ENCODE measurements at places on chromosomes 13 and 19.

DNA sequence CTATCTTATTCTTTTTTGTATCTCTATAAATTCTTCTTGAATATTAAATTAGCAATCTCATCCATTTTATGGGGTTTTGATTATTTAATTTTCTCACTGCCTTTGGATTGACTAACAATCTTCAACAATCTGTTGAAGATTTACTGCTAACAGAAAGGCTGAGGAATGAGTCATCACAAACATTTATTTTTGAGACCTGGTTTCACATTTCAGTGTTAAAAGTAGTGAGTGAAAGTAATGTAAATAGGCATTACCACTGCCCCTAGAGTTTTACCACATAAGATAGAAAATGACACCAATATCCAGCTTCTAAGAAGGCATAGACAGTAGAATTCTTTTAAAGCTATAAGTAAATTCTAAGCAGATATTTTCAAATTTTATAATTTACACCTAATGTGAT lies 472.8 kb downstream of the OLFM4 start:
- no peak for DNase-seq

- no peak for DNase-seq
These were observed 387.1 kb upstream of the SGCG start for GRCh38 chr13:22793598-22794134.

GRCh38 chr13:92097337-92097903 lies 699.0 kb downstream of the GPC5 start:
- DNase-seq: no peak

DNA sequence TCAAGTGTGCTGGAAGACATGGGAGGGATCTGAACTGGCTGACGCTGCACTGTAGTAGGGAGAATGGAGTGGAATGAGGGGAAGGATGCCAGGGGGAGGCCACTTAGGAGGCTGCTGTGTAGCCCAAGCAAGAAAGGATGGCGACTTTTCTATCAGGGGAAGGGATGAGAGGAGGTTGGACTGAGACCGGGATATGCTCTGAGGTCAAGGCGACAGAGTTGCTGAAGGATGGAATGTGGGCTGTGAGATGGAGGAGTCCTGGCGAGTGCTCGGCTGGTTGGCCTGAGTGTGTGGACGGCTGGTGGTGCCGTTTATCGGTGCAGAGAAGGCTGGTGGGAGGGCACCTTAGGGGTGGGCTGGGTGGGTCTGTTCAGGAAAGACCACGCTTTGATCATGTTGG lies 45.7 kb downstream of the IRS2 start:
- DNase-seq: no peak

DNA sequence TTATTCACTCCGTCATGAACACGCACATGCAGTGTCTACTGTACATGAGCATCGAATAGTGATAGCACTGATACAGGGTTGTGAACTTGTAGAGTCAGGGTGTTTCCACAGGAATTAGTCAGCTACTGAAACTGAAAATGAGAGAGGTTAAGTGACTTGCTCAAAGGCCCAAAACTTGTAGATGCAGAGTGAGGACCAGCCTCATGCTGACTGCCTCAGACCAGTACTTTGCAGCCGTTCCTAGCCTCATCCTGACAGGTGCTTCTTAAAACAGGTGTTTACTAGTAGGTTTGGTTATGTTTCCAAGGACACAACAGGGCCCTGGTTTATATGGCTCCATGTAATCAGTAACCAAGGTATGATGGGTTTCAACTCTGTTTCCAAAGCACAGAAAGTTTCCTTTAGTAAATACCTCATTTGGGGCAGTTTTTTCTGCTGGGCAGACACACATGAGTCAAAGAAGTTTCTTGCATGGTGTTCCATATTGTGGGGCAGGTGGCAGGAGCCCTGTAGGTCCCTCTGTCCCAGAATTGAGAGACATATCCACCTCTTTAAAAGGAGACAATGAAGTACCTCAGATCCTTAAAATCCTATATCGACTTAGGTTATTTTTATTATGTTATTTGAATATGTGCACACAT lies 16.0 kb downstream of the FGF9 start:
- DNase-seq: no peak

DNA sequence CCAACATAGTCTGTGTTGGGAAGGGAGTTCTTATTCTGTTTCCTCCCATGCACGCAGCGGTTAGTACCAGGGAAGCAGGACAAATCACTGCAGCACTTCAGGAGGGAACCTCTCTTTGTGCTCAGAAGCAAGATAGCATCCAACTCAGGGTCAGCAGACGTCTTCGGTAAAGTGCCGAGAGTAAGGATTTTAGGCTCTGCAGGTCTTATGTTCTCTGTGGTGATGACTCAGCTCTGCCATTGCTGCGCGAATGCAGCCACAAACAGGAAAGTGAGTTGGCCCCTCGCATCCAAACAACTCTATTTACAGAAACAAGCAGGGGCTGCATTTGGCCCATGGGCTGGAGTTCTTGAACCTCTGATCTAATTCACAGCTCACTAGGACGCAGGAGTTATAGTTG lies 122.1 kb upstream of the SPATA13 start:
- DNase-seq: no peak

- DNase-seq: no peak
These were observed 21.0 kb downstream of the VASP start for GRCh38 chr19:45528149-45528743.

DNA sequence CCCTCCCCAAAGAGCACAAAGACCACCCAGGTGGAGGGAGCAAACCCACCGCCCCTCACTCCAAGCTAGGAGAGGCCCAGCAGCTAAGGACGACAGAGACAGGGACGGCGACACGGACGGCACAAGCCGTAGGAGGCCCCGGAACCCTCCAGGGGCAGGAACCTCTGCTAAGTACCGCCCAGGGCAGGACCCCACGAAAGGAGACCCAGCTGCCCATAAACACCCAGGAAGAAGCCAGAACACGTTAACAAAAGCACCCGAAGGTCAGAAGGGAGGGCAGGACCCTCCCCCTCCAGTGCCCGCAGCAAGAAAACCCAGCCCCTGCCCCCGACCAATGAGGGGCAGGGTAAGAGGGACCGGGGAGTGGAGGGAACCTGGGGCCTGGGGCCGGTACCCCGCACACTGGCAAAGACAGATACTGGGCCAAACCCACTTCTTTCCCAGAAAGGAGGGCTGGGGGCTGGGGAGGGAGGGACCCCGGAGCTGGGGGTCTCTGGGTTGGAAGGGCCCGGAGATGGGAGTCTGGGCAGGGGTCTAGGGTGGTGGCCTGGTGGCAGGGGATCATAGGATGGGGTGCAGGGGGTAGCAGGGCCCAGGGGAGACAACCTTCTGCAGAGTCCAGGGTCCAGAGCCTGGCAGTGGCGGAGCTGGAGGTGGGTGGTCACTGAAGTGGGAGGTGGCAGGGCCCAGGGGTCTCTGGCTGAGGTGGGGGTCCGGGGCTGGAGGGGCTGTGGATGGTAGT lies 2.4 kb downstream of the BTBD2 start:
- no peak for DNase-seq

DNA sequence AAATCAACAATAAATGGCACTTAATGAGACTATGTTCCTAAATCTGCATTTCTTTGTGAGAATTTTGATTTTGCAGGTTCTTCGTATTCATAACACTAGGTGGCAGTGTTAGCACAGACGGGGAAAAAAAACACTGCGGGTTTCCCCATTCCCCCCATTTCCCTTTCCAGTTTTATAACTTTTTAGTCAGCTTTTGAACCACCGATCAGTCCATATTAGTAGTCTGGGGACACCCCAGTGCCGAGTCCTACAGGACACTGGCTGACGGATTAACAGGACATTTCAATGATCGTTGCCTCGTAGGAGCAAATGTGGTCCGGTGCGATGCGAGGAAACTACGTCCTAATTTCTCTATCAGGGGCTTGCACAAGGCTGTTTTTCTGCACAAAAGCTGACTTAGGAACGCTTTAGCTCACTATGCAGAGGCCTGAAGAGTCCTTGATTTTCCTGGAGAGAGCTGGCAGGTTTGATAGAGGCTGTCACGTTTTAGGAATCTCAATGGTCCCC lies 234.3 kb downstream of the LMO7 start:
- no peak for DNase-seq

DNA sequence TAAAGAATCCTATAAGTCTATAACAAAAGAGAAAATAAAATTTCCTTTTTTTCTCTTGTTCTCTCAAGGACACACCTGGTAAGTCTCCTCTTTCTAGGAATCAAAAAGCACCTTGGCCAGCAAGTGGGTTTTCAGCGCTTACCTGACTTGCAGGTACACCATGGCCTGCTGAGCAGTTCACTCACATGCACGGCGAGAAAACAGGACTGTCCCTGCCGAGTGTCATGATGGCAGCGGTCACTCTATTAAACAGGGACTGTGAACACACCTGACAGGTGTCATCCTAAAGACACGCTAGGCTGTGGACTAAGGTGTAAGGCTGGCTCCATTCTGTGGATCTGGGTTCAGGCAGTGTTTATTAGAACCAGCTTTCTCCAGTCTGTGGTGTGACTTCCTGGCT lies 170.2 kb downstream of the TEX29 start:
- DNase-seq: no peak

DNA sequence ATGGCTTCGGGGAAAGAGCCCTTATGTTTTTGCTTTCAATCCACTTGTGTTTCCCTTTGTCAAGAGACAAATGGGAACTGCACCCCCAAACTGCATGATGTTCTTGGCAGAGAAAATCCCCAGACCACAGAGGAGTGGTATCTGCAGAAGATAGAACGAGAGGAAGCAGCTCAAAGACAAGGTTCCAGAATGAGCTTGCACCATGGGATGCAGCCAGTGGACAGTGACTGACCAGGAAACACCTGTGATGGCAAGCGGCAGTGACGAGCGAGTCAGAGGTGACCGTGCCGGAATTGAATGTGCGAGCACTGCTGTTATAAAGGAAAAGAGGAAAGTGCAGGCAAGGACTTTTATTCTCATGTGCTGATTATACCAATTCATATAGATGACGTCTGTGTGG lies 46.3 kb downstream of the IRS2 start:
- DNase-seq: no peak

- no peak for DNase-seq
These were observed 166.4 kb downstream of the DCLK1 start for GRCh38 chr13:35964863-35965180.

DNA sequence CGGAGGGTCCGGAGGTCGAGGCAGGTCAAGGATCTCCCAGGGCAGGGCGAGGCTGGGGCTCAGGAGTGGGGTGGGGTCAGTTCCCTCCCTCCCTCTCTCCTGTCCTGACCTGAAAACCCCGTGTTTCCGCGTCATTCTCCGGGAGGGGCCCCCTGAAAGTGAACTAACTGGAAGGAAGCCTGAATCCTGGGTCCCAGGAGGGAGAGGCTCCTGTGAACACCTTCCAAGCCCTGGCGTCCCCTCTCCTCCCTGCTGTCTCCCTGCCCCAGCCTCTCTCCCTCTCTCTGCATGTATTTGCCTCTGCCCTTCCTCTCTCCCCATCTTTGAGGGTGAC lies 741 bp upstream of the CADM4 start:
- DNase-seq: no peak

DNA sequence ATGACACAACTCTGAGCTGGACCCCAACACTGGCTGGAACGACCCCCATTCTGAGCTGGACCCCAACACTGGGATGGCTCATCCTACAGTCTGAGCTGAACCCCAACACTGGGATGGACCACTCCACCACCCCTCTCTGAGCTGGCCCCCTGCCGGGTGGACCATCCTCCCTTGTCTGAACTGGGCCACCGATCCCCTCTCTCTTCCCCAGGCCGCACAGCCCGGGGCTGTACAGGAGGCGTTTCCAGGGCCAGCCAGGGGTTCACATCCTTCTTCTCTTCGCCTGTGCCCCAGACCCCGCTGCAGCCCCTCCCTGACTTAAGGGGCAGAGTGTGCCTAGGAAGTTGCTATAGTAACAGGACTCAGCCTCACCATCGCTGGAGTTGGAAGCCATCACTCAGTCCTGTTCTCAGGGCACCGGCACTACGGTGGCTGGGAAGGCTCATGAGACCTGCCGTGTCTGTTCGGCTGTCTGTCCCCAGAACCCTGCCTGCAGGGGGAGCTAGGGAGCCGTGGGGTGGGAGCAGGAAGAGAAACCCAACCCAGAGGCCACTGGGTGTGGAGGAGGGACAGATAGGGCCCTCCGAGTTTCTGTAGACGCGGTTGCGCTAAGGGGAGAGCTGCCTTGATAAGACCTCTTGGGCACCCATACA lies 3.7 kb downstream of the PRKACA start:
- DNase-seq: no peak

GRCh38 chr19:10644260-10645007 lies 9.7 kb upstream of the ILF3 start:
- DNase-seq: peak; percentile 36
